SK-N-SH (cell line): ENCODE measurements at places on chromosomes 2 and 18. TPM values are rescaled to one million over a fixed set of nuclear protein-coding genes. Genes with fewer than 3 reads are reported as not detected.

GRCh38 chr2:238913931-238914647 lies 66.2 kb downstream of the TWIST2 start:
- no peaks in the 10 kb centered on the region for H3K36me3 ChIP-seq
- DNase-seq: no peak
- no peaks in the 10 kb centered on the region for H3K4me1 ChIP-seq
- no peak overlapping the region for H3K4me3 ChIP-seq
- no peak overlapping the region for H3K27ac ChIP-seq
- H3K27me3 ChIP-seq: no peaks in the 10 kb centered on the region

- no peaks in the 10 kb centered on the region for H3K27me3 ChIP-seq
- H3K36me3 ChIP-seq: no peaks in the 10 kb centered on the region
- H3K4me1 ChIP-seq: no peaks in the 10 kb centered on the region
- H3K27ac ChIP-seq: no peak overlapping the region
- DNase-seq: no peak
These were observed 9.6 kb upstream of the B3GNT2 start for GRCh38 chr2:62186156-62186905.

- DNase-seq: peak; percentile 80
- H3K4me1 ChIP-seq: peaks cover 17% of the 10 kb centered on the region; the same call in 1 of the 2 replicates
- no peaks in the 10 kb centered on the region; the same call in 1 of the 2 replicates for H3K36me3 ChIP-seq
- no peak overlapping the region for H3K4me3 ChIP-seq
These were observed 132.1 kb downstream of the GBX2 start for GRCh38 chr2:236036045-236036444.

DNA sequence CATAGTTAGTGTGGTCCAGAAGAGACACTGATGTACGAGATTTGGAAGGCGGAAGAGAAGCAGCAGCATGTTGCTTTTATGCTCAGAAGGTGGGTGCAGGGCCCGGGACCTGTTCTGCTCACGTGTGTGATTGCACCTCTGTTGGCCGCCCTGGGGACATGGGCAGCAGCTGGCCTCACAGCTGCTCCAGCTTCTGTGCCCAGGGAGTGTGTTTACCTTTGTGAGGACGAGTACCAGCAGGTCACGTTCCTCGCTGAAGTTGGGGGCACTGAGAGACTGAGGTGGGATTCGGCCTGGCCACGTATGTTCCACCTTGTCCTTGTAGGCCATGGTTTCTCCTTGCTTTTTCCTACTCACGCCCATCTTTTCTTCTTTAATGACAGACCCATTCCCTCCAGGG lies 86.3 kb downstream of the PMAIP1 start:
- H3K4me3 ChIP-seq: no peak overlapping the region
- no peak for DNase-seq
- H3K27ac ChIP-seq: no peak overlapping the region
- no peaks in the 10 kb centered on the region for H3K36me3 ChIP-seq
- no peaks in the 10 kb centered on the region for H3K4me1 ChIP-seq

DNA sequence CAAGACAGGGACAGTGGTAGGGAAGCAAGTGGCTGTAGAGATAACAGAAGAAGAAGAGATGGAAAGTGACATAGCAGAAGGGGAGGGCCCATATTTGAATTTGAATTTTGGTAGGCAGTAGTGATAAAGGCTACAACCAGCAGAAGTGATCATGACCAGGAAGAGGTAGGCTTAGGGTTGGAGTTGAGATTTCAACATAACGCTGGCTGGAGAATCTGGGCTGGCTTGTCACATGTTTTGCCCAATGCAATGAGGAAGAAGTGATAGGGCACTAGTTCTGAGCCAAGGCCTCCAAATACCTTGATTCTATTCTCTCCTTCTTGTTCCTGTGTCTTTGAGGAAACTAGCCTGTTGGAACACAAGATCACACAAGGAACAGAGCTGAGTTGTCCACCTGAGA lies 69.4 kb downstream of the SCG2 start:
- DNase-seq: no peak
- no peak overlapping the region for H3K27ac ChIP-seq
- H3K27me3 ChIP-seq: no peaks in the 10 kb centered on the region
- peaks cover 17% of the 10 kb centered on the region for H3K4me1 ChIP-seq
- H3K36me3 ChIP-seq: peaks cover 10% of the 10 kb centered on the region
- no peak overlapping the region for H3K4me3 ChIP-seq

DNA sequence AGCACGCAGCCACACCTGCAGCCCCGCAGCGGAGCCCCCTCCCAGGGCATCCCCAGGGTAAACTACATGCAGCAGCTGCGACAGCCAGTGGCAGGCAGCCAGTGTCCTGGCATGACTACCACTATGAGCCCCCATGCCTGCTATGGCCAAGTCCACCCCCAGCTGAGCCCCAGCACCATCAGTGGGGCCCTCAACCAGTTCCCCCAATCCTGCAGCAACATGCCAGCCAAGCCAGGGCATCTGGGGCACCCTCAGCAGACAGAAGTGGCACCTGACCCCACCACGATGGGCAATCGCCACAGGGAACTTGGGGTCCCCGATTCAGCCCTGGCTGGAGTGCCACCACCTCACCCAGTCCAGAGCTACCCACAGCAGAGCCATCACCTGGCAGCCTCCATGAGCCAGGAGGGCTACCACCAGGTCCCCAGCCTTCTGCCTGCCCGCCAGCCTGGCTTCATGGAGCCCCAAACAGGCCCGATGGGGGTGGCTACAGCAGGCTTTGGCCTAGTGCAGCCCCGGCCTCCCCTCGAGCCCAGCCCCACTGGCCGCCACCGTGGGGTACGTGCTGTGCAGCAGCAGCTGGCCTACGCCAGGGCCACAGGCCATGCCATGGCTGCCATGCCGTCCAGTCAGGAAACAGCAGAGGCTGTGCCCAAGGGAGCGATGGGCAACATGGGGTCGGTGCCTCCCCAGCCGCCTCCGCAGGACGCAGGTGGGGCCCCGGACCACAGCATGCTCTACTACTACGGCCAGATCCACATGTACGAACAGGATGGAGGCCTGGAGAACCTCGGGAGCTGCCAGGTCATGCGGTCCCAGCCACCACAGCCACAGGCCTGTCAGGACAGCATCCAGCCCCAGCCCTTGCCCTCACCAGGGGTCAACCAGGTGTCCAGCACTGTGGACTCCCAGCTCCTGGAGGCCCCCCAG lies 254.1 kb downstream of the GLI2 start:
- H3K4me1 ChIP-seq: no peaks in the 10 kb centered on the region; the same call in 1 of the 2 replicates
- H3K27ac ChIP-seq: no peak overlapping the region
- H3K36me3 ChIP-seq: peaks cover 9% of the 10 kb centered on the region
- H3K4me3 ChIP-seq: no peak overlapping the region
- no peaks in the 10 kb centered on the region for H3K27me3 ChIP-seq
- no peak for DNase-seq

DNA sequence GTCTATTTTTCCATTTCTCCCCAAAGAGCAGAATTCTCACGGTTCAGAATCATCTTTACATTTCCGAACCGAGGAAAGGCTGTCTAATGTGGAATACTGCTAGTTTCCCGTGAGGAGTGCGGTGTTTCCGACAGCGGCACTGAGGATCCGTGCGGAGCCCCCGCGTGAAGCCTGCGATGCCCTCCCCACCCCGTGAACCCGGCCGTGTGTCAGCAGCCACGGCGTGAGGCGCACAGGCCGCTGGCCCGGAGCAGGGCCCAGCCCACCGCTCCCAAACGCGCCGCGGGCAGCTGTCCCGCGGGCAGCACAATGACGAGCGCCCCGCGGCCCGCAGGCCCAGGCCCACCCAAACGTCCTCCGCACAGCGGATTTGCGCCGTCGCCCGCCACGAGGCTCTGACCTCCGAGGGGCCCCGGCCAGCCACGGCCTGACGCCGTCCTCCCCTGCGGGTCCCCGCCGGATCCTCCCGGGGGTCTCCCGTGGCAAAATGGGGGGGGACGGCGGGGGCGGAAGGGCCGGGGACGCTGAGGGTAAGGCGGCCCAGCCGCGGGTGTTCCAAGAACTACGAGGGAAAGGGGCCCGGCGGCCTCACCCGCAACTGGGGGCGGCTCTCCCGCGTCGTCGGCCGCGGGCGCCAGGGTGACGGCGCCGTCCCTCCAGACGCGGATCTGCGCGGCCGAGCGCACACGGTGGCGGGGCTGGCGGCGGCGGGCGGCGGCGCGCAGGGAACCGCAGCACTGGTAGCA lies 796 bp downstream of the SPIRE1 start:
- peak overlapping the region; percentile 82 for H3K27ac ChIP-seq
- peak; percentile 78 for DNase-seq
- H3K27me3 ChIP-seq: no peaks in the 10 kb centered on the region
- peaks cover 3% of the 10 kb centered on the region for H3K36me3 ChIP-seq
- peaks cover 28% of the 10 kb centered on the region for H3K4me1 ChIP-seq

- H3K4me1 ChIP-seq: no peaks in the 10 kb centered on the region
- H3K27ac ChIP-seq: no peak overlapping the region
- no peak for DNase-seq
- no peaks in the 10 kb centered on the region for H3K36me3 ChIP-seq
These were observed 3.3 kb downstream of the PSTPIP2 start for GRCh38 chr18:46068763-46069162.

DNA sequence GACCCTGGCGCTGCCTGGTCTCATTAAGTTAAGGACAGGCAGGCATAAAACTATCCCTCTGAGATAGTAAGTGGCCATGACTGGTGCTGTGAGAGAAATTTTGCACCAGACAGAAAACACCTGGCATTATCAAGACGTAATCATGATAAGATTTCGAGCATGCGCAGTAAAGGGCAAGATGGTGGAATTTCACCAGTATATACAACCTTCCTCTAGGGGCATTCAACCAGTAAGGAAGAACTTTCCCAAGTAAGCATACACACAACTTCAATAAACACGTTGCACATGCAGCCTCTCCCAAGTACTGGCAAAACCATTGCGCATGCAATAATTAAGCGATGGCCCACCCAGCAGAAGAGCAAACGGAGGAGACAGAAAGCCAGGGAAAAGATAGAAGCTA lies 1376.4 kb upstream of the CRIM1 start:
- no peak overlapping the region for H3K4me3 ChIP-seq
- H3K36me3 ChIP-seq: no peaks in the 10 kb centered on the region
- H3K4me1 ChIP-seq: no peaks in the 10 kb centered on the region
- DNase-seq: peak; percentile 9

DNA sequence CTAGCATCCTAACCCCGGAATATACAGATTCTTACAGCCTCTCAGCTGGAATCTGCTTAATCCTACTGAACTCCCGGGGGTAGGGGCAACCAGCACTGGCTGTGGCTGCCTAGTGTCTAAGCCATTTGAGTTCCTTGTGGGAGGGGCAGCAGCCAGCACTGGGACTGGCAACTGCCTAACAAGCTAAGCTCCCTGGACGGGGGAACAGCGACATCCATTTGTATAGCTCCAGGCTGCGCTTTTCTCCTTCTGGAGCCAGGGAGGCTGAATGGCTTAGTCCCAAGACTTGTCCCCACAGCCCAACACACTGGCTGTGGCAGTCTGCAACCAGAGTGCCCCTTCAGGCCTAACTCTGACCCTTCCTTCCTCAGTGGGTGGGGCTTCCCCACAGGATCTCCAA lies 787.2 kb downstream of the METTL4 start:
- H3K4me3 ChIP-seq: no peak overlapping the region
- H3K4me1 ChIP-seq: no peaks in the 10 kb centered on the region
- H3K36me3 ChIP-seq: no peaks in the 10 kb centered on the region
- no peak for DNase-seq
- H3K27ac ChIP-seq: no peak overlapping the region

Gene CCDC74B
- 14.5 and 16.2 TPM in 2 replicates for polyA plus RNA-seq

Gene RGPD6
- polyA plus RNA-seq: 2.0 and 6.1 TPM in 2 replicates

GRCh38 chr2:32136097-32136496 lies 29.6 kb upstream of the SLC30A6 start:
- H3K27ac ChIP-seq: peak overlapping the region; percentile 55
- H3K4me1 ChIP-seq: no peaks in the 10 kb centered on the region
- no peak for DNase-seq
- peaks cover 26% of the 10 kb centered on the region for H3K36me3 ChIP-seq

- H3K36me3 ChIP-seq: no peaks in the 10 kb centered on the region
- H3K4me1 ChIP-seq: peaks cover 3% of the 10 kb centered on the region
- DNase-seq: peak; percentile 65
- peak within 1 kb of the TSS; percentile 39 for H3K4me3 ChIP-seq
- no peaks in the 10 kb centered on the region for H3K27me3 ChIP-seq
- no peak within 1 kb of the TSS for H3K27ac ChIP-seq
These were observed at the start of gene SLC38A11 for GRCh38 chr2:164954954-164955701. Gene SLC38A11 (minus strand): TSS chr2:164955525. CDS start chr2:164955247, 278 bp downstream.

DNA sequence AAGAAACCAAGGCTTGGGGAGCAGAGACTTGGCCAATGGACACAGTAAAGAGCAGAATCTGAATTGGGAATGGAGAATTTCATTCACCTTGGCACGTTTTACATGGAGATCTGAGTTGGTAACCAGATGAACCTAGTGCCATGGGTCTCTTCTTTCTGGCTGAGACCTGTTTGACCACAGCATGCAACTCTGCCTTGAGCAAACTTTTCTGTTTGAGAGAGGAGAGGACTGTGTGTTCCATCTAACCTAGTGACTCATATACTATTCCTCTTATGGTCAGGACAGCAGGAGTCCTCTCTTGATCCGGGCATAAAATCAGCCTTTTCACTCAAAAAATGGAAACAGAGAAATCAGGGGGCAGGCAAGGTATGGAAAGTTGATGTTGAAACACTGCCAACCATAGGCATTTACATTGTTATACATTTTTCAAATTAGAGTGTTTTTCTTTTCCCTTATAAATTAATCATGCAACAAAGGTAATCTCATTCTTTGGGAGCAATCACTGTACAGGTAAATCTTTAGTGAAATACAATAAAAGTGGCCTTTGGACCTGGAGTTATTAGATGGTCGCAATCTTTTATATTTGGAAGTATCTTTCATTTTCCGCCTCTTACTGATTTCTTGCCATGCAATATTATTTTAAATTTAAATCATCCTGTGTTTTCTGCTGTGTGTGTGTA lies 86.7 kb downstream of the NRP2 start:
- peaks cover 34% of the 10 kb centered on the region; the same call in 1 of the 2 replicates for H3K36me3 ChIP-seq
- DNase-seq: no peak
- peaks cover 29% of the 10 kb centered on the region for H3K4me1 ChIP-seq
- H3K27me3 ChIP-seq: no peaks in the 10 kb centered on the region

Gene ABCG8
- polyA plus RNA-seq: not detected in 2 replicates

DNA sequence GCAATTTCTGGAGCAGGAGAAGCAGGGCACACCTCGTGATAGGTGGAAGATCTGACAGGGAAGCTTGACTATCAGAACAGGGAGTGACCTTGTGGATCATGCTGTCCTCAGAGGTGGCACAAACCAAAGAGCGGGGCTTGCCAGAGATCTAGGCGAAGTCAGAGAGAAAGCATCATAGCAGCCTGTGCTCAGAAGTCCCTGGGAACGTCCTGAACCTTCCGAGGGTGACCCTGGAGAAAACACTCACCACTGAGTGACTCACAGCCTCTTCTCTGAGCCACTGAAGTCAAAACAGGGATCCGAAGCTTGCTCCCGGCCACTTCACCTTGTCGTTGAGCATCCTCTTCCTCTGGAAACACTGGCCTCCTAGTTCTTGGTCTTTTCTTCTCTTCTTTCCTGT lies 56.7 kb downstream of the IL1R2 start:
- no peaks in the 10 kb centered on the region for H3K27me3 ChIP-seq
- DNase-seq: no peak
- no peaks in the 10 kb centered on the region for H3K36me3 ChIP-seq
- no peak overlapping the region for H3K27ac ChIP-seq

DNA sequence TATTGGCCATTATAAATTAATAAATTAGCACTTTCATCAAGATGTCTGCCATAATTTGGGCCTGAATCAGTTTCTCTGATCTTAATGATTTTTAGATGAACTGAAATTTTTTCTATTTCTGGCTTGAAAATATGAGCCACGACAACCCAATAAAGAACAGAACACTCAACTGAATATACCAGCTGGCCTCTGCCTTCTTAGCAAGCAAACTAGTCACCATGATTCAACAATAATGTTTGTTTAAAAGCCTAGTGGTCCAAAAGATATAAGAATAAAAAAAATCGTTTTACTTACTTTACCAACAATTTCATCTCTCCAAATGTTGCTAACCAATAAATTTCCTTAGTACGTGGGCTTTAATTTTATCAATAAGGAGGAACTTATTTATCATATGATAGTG lies 66.7 kb upstream of the TTN start:
- no peaks in the 10 kb centered on the region for H3K36me3 ChIP-seq
- H3K27ac ChIP-seq: no peak overlapping the region
- no peaks in the 10 kb centered on the region for H3K27me3 ChIP-seq
- no peak overlapping the region for H3K4me3 ChIP-seq
